Nephron progenitor cell (in vitro differentiated cells): ENCODE measurements at places on chromosomes 5 and 9.
A peak's percentile ranks its signal among the peaks of the same experiment; 100 is the strongest.

DNA sequence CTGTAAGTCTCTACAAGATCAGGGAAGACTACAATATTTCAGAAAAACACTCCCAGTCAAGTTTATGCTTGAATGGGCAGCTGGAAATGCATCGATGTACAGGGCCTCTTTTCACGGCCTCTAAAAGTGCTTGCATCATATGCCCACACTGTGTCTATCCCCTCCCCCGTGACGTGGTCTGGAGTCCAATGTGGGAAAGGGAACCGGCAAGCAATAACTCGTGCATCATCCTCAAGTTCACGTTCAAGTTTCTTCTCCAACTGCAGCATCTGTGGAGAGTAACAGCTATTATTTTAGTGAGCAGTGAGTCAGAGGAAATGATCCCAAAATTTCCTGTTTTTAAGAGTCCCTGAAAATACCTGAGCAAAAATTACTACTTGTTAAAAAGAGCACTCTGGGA is 22.3 kb downstream of the ATPSCKMT start:
- no peak for DNase-seq

DNA sequence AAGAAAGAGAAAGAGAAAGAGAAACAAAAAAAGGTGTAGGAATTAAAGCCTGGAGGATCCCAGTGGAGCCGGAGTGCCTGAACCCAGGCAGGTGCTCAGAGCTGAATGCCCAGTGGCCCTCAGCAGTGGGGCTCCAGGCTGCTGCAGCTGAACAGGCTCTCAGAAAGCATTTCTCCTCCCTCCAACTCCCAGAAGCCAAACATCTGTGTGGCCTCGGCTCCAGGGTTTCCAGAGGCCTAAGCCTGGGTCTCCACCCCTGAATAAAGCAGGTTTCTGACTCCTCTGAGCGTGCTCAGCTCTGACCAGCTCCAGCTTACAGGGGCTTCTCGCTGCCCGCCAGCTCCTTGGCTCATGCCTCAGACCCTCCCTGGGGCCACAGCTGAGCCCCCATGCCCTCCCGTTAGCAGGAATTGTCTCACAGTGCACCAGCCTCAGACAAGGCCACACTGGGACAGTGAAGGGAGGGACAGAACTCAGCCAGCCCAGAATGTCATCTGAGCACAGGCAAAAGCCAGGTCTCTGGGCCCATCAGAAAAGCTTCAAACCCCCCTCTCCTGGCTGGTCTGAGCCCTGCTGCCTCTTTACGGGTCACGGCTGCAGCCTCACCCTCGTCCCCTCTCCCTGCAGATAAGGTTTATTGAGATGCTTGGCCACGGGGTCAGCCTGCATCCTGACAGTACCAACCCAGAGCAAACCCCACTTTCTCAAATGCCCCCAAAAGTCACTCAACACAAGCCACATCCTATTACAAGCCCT is 114.4 kb upstream of the PPP1R26 start:
- DNase-seq, result no peak

- DNase-seq, result no peak
Observed at GRCh38 chr9:135491764-135492163, 8.7 kb upstream of the MRPS2 start.

GRCh38 chr9:70510157-70510770 is 95.8 kb upstream of the KLF9 start:
- DNase-seq, result peak; percentile 39

DNA sequence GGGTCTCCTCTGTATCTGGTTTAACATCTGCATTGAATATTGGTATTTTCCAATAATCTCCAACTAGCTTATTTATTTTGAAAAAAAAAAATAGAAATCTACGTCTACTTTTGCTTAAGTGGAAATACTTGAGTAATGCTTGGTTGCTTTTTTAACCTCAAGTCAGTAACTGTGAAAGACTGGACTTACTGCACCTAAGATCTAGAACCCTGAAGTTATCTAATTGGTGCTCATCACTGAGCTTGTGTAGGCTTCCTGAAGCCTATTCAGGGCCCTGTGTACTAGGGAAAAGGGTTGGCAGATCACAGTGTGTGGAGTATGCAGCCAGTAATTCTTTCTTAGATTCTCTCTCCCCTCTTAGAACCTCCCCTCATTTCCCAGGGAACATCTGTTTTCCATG is 16.2 kb downstream of the SLC1A1 start:
- no peak for DNase-seq

GRCh38 chr5:108345541-108346171 is 36.2 kb downstream of the FBXL17 start:
- no peak for DNase-seq
